ENCODE measurements at places on chromosomes 7 and 10.

DNA sequence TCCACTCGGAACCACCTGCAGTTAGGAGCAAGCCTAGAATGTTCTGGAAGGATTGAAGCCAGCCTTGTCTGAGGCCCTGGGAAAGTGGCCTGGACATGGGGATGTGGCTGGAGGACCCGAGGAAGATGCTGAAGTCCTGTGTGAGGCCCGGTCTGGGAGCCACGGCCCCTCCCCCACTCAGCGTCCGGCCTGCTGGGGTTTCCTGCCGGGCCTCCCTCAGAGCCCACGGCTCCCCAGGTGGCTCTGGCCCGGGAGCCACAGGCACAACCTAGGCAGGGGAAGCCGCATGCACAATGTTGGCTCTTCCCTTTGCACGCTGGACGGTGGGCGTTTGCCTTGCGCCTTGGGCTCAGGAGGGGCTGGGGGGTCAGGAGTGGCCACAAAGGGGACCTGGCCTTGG lies 39.0 kb downstream of the UNCX start:
- DNase-seq = no peak

DNA sequence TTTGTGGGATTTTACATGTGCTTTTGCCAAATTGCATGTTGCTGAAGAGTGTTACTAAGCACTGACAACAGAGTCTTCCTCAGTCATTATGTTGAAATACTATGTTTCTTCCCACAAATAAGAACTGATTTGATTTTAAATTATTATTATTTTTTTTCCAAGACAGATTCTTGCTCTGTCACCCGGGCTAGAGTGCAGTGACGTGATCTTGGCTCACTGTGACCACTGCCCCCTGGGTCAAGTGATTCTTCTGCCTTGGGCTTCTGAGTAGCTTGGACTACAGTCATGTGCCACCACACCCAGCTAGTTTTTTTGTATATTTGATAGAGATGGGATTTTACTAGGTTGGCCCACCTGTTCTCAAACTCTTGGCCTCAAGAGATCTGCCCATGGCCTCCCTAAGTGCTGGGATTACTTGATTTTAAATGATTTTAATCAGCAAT lies 42.3 kb downstream of the MINPP1 start:
- DNase-seq = no peak

- DNase-seq = no peak
These were observed 82.2 kb upstream of the NAMPT start for GRCh38 chr7:106367018-106367420.

GRCh38 chr10:29790207-29790606 lies 155.4 kb upstream of the SVIL start:
- no peak for DNase-seq

DNA sequence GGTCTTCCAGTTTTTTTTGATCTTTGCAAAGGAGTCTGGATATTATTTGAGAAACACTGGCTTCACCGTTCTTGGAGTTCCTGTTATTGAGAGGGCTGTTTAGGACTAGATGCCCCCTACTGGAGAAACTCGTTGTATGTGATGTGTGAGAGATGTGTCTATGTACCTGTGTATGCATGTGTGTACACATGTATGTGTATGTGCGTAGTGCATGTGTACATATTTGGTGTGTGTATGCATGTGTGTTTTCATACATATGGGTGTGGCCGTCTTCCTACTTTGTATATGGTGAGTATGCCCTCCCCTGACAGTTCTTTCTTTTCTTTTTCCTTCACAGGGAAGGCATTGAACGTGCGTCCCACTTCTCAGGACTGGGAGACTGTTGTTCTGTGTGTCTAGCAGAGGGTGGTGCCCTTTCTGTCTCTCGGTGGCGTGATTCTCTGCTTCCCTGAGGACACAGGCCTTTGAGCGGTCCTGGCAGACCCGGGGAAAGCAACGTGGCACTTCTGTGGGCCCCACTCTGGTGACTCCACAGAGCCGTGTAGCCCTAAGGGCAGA lies 3.0 kb upstream of the CALHM3 start:
- no peak for DNase-seq

DNA sequence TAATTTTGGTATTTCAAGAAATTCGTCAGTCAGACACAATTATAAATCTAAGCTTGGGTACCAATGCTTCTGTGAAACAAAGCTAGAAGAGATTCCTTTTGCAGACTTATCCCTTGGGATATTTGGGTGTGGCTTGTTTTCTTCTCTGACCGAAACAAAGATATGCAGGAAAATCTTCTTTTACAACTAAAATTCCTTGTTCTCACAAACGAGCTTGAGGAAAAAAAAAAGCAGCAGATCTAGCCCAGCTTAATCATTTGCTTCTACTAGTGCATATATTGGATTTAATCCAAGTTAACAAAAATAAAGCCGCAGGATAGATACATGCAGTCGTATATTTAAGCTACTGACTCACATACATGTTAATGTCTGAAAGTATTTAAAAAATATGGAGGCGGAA lies 104.2 kb downstream of the PRTFDC1 start:
- DNase-seq = no peak

GRCh38 chr10:11853468-11853867 lies 30.3 kb downstream of the PROSER2 start:
- DNase-seq = no peak

DNA sequence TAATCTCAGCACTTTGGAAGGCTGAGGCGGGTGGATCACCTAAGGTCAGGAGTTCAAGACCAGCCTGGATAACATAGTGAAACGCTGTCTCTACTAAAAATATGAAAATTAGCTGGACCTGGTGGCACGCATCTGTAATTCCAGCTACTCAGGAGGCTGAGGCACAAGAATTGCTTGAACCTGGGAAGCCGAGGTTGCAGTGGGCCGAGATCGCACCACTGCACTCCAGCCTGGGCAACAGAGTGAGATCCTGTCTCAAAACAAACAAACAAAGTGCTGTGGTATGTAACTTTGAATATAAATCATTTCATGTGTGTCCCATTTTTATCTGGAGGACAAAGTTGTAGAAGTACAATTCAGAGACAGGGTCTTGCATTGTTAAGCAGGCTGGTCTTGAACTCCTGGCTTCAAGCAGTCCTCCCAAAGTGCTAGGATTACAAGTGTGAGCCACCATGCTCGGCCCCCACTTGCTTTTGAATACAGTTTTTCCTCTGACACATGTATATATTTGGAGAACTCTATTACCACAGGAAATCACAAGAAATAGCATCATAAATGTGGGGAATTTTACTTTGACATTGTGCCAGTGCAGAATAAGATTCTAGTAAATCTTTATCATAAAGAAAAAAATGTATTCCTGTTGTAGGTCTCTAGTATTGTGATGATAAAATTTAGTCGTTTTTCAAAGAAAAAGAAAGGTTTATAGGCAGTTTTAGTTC lies 32.6 kb downstream of the PTPN12 start:
- no peak for DNase-seq

- no peak for DNase-seq
These were observed 99.4 kb downstream of the CCDC3 start for GRCh38 chr10:12902135-12902572.

DNA sequence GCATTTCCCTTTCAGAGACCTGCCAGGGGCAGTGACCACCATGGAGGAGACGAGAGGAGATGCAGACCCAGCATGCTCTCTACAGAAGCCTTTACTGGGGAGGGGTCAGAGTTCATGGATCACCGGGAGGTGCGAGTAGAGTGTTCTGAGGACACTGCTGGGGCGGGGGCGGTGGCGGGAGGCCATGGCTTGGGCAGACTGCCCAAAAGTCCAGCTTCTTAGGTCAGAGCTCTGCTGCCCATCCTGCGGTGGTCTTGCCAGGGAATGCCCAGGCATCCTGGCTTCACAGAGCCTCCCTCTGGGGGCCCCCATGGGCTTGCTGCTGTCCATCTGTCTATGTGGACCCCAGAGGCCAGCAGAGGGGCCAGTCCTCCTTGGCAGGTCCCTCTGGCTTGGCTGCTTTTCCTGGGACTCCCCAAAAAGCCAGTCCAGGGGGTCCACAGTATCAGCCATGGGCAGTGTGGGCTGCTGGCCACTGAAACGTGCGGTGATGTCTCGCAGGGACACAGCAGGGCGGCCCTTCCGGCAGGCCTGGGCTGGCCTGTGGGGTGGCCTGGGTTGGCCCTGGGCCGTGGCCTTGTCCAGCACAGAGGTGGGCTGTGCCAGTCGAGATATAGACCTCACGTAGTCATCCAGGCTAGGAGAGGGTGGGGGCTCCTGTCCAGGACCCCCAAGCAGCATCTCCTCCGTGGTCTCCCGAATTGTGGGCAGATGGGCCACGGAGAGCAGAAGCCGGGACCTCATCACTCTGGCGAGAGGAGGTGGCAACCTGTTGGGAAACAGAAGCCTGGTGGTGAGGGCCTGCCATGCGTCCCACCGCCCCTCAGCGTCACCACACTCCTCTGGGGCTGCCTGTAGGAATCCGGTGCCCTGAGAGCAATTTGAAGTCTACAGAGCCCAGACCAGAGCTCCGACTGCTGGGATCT lies 1.1 kb downstream of the DEPP1 start:
- no peak for DNase-seq

DNA sequence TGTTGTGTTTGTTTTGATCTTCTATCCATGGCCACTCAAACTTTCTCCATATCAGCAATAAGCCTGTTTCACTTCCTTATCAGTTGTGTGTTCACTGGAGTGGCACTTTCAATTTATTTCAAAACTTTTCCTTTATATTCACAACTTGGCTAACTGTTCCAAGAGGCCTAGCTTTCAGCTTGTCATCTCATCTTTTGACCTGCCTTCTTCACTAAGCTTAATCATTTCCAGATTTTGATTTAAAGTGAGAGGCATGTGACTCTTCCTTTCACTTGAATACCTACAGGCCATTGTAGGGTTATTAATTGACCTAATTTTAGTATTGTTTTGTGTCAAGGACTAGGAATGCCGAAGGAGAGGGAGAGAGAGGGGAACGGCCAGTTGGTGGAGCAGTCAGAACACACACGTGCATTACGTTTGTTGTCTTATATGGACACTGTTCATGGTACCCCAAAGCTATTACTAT lies 5.5 kb upstream of the GNAT3 start:
- no peak for DNase-seq

DNA sequence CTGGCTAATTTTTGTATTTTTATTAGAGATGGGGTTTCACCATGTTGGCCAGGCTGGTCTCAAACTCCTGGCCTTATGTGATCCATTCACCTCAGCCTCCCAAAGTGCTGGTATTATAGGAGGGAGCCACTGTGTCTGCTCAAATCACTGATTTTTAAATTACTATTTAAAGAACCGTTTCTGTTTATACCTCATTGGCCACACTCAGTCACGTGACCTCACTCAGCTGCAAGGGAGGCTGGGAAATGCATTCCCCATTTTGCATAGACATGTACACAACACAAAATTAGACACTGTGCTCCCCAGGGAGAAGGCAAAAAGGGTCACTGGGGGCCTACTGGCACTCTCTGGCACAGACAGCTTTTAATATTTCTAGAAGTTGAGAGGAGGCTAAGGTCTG lies 13.6 kb upstream of the CALU start:
- no peak for DNase-seq

- peak; percentile 85 for DNase-seq
These were observed 307.4 kb upstream of the AOAH start for GRCh38 chr7:37031571-37032257.

DNA sequence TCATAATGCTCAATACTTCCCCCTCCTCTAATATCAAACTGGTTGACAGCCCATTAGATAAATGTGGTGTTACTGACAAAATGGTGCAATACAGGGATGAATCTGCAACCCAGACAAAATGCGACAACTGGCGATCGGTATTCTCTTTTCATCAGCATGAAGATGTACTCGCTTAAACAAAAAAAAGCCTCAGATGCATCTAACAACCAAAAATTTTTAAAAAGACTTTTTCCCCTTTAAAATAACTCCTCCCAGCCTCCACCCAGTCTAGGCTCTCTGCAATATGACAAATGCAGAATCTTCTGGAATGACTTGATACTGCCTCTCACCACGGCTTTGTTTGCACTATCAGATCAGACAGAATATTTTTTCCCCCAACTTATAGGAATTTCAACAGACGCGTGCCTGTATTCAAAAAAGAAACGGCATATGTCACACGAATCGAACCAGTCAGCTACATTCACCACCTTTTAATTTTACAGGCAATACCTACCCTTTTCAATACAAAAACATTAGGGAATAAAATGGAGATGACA lies 1.2 kb downstream of the YWHAG start:
- DNase-seq = no peak

GRCh38 chr10:10959666-10960065 lies 58.0 kb upstream of the CELF2 start:
- DNase-seq = no peak

DNA sequence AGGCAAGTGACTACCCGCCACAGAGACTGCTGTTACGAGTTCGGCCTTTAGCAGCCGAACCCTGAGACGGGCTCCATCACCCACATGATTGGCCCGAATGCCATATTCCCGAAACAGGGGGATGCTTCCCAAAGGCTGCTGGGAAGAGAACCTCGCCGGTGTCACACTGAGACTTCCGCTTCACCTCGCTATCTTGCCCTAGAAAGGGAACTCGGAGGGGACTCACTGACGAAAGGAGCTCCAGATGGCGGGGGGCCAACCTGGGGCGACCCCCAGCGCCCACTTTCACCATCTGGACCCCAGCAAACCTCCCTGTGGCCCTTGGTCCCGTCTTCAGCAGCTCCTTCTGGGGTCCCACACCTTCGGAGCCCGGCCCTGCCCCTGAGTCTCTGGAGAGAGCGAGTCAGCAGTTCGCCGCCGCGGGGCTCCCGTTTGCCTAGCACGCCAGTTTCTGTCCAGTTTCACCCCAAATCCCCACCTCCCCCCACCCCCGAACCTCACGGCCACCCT lies 529 bp downstream of the HPS1 start:
- DNase-seq = no peak

DNA sequence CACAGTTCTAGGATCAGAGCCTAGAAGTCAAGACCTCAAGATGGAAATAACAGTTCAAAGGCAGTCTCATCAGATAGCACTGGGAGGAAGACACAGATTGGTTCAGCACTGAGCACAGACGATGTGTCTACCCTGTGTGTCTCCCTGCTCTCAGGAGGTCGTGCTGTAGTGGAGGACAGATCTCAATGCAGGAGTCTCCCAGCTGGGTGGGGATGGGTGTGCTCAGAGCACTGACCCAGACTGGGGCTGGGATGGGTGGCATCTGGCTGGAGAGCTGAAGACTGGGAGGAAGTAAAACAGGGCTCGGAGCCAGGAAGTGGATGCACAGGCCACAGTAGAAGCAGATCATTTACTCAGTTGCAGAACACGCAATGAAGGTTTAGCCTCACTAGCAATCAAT lies 69.5 kb upstream of the GDF10 start:
- DNase-seq = no peak

GRCh38 chr10:6741541-6741941 lies 161.5 kb upstream of the PRKCQ start:
- no peak for DNase-seq

- no peak for DNase-seq
These were observed 20.4 kb downstream of the KNDC1 start for GRCh38 chr10:133180192-133180964.
